Right lung (tissue), 10 donors: ENCODE measurements at places on chromosomes 7 and 10.

GRCh38 chr10:116708877-116709276 lies 33.5 kb downstream of the HSPA12A start:
- no peak for DNase-seq

- DNase-seq, result no peak
Measured at GRCh38 chr10:109480836-109481235, 442.5 kb downstream of the XPNPEP1 start.

- DNase-seq, result no peak
Measured at GRCh38 chr7:146126767-146127509, 10.3 kb downstream of the CNTNAP2 start.

DNA sequence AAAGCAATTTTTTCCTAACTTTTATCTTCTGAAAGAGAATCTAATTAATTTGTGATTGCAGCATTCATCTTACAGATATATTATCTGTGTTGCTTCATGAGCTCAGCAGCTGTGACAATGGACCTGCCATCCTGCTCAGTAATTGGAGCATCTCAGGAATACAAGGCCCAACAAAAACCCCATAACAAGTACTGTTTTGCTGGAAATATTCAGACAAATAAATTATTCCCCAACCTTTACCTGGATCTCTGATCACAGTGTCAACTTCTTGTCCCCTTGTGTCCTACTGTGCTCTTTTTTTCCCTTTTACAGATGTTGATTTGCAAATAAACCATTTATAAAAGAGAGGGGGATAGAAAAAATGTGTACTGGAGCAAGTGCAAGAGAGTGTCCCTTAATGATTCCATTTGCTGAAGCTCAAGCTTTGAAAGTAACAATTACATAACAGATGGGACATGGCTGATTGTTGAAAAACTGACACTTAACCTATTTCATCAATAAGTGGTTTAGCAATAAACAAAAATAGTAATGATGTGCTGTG lies 1063.4 kb upstream of the GHITM start:
- DNase-seq, result peak; percentile 50

- DNase-seq, result no peak
Measured at GRCh38 chr10:78320506-78320905, 286.8 kb downstream of the RPS24 start.

DNA sequence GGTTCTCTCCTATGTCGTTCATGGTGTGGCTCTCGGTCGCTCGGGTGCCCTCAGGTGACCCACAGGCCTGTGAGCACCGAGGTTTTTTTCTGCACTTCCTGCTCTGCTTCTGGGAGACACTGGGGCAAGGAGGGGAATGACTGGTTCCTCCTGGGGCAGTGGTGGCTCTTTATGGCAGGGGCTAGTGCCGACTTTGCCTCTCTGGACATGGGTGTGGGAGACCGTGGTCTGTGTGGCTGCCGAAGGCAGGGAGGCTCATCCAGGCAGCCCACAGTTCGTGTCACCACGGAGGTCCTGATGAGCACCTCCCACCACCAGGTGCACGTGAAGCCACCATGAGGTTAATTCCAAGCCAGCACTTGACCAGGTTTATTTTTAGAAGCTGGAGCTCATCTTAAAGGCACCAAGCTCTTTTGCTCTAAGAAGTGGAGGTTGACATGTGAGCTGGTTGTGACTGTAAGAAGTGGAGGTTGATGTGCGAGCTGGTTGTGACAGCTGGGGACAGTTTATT lies 24.7 kb upstream of the DPYSL4 start:
- DNase-seq, result no peak

DNA sequence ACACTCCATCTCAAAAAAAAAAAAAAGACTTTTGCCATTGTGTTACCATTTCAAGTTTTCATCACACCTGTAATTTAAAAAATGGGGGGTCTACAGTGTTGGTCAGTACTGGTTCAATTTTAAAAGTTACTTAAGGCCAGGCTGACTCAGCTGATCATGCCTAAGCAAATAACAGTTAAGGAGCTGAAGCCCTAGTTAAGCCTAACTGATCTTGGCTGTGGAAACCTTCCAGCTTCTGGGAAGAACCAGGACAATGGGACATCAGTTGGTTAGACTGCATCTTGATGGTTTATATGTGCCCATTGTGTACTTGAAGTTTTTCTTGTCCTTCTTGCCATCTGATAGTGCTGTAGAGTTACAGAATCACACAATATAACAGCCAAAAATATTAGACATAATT lies 26.7 kb downstream of the VCL start:
- DNase-seq, result no peak

- no peak for DNase-seq
Measured at GRCh38 chr7:158544708-158545107, 42.9 kb downstream of the PTPRN2 start.

GRCh38 chr7:43944286-43944685 lies 18.1 kb downstream of the UBE2D4 start:
- DNase-seq, result no peak

- DNase-seq, result no peak
Measured at GRCh38 chr7:7110706-7111105, 71.6 kb upstream of the C1GALT1 start.
